ENCODE measurements at places on chromosomes 3 and 15.

GRCh38 chr15:71349736-71350526, 234.7 kb downstream of the THSD4 start:
- no peak for DNase-seq
- H3K4me3 ChIP-seq = no peak overlapping the region
- H3K27me3 ChIP-seq = no peaks in the 10 kb centered on the region
- peaks cover 14% of the 10 kb centered on the region for H3K4me1 ChIP-seq
- no peaks in the 10 kb centered on the region for H3K36me3 ChIP-seq
- H3K27ac ChIP-seq = no peak overlapping the region

DNA sequence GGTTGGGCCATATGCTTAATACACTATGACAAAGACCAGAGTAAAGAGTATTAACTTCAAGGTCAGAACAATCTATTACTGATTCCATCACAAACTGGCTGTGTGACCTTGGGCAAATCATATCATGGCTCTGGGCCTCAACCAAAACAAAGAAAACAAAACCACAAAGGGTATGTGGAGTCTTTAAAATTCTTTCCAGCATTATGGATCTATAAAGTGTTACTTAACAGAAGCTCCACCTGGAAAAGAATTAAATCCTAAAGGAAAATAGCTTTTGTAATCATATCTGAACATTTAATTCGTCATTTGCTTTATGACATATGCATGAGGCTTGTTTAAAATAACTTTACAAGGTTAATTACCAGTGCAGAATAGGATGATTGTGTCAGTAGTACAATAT, 265.5 kb downstream of the SATB1 start:
- no peak for DNase-seq
- H3K4me1 ChIP-seq = no peaks in the 10 kb centered on the region
- no peak overlapping the region for H3K27ac ChIP-seq
- H3K36me3 ChIP-seq = no peaks in the 10 kb centered on the region

DNA sequence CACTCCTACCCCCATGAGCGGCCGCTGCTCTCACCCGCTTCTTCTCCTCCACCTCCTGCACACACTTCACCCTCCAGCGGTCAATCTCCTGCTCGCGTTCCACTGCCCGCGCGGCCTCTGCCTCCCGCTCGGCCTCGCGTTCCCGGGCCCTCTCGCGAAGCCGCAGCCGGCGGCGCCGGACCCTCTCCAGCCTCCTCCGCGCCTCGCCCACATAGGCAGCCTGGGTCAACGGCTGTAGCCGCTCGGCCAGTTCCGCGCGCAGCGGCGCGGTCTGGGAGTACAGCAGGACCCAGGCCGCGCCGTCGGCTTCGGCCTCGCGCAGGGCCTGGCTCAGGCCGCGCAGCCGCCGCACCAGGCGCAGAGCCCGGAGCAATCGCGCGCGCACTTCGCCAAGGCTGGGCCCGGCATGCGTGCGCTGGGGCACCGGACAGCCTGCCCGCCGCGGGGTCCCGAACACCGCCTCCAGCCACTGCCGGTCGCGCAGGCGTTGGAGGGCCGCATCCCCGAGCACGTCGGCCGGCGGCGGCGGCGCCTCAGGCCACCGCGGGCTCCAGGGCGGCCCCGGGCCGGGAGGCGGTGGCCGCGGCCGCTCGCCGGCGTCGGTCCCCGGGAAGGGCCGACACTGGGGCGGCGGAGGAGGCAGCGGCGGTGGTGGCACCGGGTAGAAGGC, 595 bp downstream of the PDCD7 start:
- peaks cover 16% of the 10 kb centered on the region for H3K4me1 ChIP-seq
- H3K27me3 ChIP-seq = no peaks in the 10 kb centered on the region
- no peak for DNase-seq
- H3K27ac ChIP-seq = peak overlapping the region; percentile 87
- peak overlapping the region; percentile 91 for H3K4me3 ChIP-seq
- peaks cover 32% of the 10 kb centered on the region for H3K36me3 ChIP-seq

DNA sequence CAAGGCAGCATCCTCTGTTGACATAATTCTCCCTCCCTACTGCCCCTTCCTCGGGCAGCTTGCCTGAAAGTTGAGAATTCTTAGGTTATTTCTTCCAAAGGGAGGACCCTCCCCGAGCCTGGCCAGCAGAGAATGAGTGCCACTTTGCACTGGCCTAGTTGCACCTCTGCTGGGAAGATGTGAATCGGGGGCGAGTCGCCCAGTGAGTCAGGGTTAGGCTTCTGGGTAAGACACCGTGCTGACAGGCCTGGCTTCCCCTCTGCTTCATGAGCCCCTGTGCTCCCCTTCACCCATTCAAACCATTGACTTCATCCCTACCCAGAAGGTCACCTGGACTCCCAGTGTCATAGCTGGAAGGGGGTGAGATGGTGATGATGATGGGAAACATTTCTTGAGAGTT, 82.3 kb downstream of the AAGAB start:
- peaks cover 81% of the 10 kb centered on the region for H3K4me1 ChIP-seq
- H3K4me3 ChIP-seq = no peak overlapping the region
- H3K27ac ChIP-seq = no peak overlapping the region

DNA sequence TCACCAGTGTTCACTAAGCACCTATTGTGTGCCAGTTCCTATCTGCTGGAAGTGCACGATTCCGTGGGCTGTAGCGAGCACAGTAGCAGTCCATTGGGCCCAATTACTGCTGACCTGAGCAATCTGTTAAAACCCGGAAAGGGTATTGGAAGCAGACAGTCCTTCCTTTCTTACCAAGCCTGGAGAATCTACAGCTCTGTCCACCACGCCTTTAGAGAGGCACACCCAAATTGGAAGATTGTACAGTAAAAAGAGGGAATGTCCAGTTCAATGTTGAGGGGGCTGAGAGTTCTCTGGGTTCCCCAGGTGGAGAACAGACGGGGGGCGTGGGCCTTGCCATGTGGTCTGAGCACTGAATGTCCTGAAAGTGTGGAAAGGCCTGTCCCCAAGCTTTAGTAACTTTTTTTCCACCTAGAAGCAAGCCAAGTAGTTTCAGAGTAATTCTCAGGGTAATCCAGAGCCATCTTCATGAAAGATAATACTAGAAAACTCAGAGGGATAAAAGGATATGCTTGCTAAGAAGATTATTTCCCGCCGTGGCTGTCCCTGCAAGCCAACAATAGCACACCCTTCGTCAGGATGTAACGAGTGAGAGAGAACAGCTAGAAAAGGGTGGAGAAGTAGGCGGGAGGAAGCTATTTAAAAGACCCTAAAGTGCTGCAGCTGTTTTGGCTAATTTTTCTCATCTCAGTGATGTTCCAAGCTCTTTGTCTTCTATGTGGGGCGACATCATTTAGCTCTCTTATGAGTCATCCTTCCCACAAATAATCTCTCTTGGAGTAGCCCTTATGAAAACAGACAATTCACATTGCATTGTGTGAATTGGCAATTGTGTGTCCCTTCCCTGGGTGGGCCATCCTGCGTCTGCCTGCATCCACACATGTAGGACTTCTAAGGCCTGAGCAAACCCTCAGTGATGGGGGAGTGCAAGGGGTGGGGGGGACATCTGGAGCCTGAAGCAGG, 181.0 kb downstream of the ATG7 start:
- H3K27me3 ChIP-seq = no peaks in the 10 kb centered on the region
- H3K4me1 ChIP-seq = no peaks in the 10 kb centered on the region
- no peak overlapping the region for H3K4me3 ChIP-seq
- peak overlapping the region; percentile 41 for H3K27ac ChIP-seq

DNA sequence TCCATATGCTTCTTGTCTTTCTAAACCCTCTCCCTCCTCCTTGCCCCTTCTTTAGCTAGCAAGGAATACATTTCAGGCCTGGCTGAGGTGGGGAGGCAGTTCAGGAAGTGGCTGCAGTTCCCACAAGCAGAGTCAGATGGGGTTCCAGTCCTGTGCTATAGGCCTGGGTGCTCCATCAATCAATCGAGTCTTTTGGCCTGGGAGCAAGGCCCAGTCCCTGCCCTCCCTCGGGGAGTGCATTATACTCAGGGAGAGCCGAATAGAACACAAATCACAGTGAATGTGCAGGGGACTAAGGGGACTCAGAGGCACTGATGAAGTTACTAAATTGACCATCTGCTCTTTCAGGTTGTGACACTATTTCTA, 58.0 kb upstream of the HERC1 start:
- no peaks in the 10 kb centered on the region for H3K4me1 ChIP-seq
- no peaks in the 10 kb centered on the region for H3K27me3 ChIP-seq
- H3K36me3 ChIP-seq = no peaks in the 10 kb centered on the region
- H3K4me3 ChIP-seq = no peak overlapping the region
- DNase-seq = no peak

GRCh38 chr3:60294181-60294580, 957.1 kb downstream of the FHIT start:
- H3K27ac ChIP-seq = no peak overlapping the region
- DNase-seq = no peak
- H3K4me1 ChIP-seq = no peaks in the 10 kb centered on the region
- no peaks in the 10 kb centered on the region for H3K36me3 ChIP-seq
- no peaks in the 10 kb centered on the region for H3K27me3 ChIP-seq

DNA sequence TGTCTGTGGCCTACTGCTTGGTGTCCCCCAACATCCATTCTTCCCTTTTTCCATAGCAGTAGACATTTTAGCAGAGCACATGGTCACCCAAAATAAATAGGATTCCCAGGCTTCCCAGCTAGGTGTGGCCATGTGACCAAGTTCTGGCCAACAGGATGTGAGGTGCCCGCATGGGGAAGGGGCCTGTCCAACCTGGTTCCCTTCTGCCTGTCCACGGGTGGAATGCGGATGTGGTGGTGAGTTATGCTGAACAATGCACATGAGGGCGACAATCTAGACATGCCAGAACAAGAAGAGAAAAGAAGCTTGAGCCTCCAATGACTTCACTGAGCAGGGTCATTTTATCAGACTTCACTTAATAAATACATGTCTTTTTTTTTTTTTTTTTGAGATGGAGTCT, 77.6 kb upstream of the DLG1 start:
- no peaks in the 10 kb centered on the region for H3K27me3 ChIP-seq
- no peak overlapping the region for H3K4me3 ChIP-seq
- peaks cover 13% of the 10 kb centered on the region for H3K4me1 ChIP-seq
- no peak for DNase-seq
- no peaks in the 10 kb centered on the region for H3K36me3 ChIP-seq
- H3K27ac ChIP-seq = no peak overlapping the region

DNA sequence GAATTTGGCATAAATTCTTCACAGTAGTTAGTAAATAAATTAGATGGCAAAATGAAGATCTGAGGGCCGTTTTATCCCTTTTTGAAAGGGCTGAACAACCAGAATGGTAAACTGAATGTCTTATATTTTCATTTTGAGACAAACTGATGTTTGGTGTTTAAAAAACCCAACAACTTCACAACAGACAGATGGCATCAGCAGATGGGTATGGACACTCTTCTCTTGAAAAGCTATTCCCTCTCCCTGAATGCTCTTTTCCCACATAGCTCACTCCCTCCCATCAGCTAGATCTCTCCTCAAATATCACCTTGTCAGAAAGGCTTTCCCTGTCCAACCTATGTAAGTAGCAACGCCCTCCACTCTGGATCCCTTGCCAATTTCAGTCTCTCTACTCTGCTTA, 33.3 kb downstream of the EMC4 start:
- H3K36me3 ChIP-seq = peaks cover 16% of the 10 kb centered on the region
- H3K4me1 ChIP-seq = no peaks in the 10 kb centered on the region
- H3K27ac ChIP-seq = no peak overlapping the region
- H3K27me3 ChIP-seq = no peaks in the 10 kb centered on the region
- no peak overlapping the region for H3K4me3 ChIP-seq

GRCh38 chr3:105836533-105836932, 32.3 kb downstream of the CBLB start:
- H3K27ac ChIP-seq = no peak overlapping the region
- no peak for DNase-seq
- peaks cover 31% of the 10 kb centered on the region for H3K4me1 ChIP-seq
- H3K4me3 ChIP-seq = no peak overlapping the region
- no peaks in the 10 kb centered on the region for H3K36me3 ChIP-seq
- H3K27me3 ChIP-seq = no peaks in the 10 kb centered on the region

- no peak for DNase-seq
- no peaks in the 10 kb centered on the region for H3K27me3 ChIP-seq
- H3K4me1 ChIP-seq = peaks cover 7% of the 10 kb centered on the region
- H3K27ac ChIP-seq = no peak overlapping the region
- no peaks in the 10 kb centered on the region for H3K36me3 ChIP-seq
- H3K4me3 ChIP-seq = no peak overlapping the region
Observed at GRCh38 chr3:152738656-152739055, 96.3 kb upstream of the P2RY1 start.

- H3K4me3 ChIP-seq = peak within 1 kb of the TSS; percentile 74
- peak within 1 kb of the TSS; percentile 73 for H3K27ac ChIP-seq
- peaks cover 13% of the 10 kb centered on the region for H3K4me1 ChIP-seq
- H3K36me3 ChIP-seq = no peaks in the 10 kb centered on the region
Observed at GRCh38 chr15:39919748-39920509, at the start of gene GPR176. GPR176 (minus strand) TSS chr15:39920266; CDS start chr15:39920026, 240 bp downstream.

- peak overlapping the region; percentile 92 for H3K27ac ChIP-seq
- no peaks in the 10 kb centered on the region for H3K27me3 ChIP-seq
- H3K4me3 ChIP-seq = no peak overlapping the region
- peaks cover 12% of the 10 kb centered on the region for H3K36me3 ChIP-seq
- DNase-seq = no peak
Observed at GRCh38 chr3:53163444-53164387, 2.7 kb downstream of the PRKCD start.

DNA sequence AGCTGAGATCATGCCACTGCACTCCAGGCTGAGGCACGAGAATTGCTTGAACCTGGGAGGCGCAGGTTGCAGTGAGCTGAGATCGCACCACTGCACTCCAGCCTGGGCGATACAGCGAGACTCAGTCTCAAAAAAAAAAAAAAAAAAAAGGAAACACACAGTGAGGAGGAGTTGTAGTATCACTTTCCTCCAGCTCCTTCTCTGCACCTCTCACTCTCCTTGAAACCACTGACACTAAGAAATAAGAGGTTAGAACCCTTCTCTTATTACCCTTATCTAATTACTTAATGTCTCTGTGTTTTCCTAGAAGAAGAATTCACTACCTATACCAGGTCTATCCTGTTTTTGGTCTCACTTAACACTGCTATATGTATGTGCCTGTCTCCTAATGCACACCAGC, 31.7 kb downstream of the RAB27A start:
- H3K36me3 ChIP-seq = no peaks in the 10 kb centered on the region
- no peak overlapping the region for H3K4me3 ChIP-seq
- H3K27ac ChIP-seq = no peak overlapping the region
- DNase-seq = no peak
- no peaks in the 10 kb centered on the region for H3K27me3 ChIP-seq

DNA sequence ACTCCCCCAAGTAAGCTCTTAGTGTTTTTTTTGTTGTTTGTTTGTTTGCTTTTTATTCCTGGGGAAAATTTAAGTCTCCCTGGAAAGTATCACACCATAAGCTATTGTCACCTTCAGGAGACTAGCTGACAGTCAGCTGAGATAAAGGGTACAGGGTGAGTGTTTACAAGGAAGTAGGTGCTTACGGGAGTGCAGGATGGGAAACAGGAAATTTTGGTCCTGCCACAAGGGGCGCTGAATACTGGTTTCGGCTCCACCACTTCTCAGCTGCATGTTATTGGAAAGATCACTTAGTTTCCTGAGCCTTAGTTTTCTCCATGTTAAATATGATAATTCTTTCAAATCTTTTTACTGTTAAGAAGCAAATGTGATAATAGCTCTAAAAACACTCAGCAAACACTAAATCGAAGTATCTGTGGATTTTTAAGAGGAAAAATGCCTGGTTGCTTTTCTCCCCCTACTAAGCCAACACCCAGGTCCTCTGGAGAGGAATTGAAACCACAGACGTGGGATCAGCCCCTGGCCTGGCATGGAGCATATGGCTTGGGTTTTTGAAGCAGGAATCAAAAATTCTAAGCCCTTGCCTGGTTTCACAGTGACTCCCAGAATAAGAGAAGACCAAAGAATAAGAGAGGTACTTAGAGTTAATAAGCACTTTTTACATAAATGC, 90.7 kb downstream of the SCN11A start:
- no peak for DNase-seq
- H3K27me3 ChIP-seq = no peaks in the 10 kb centered on the region
- H3K4me1 ChIP-seq = no peaks in the 10 kb centered on the region
- no peak overlapping the region for H3K4me3 ChIP-seq
- no peak overlapping the region for H3K27ac ChIP-seq

Data from esophagus squamous epithelium (tissue), 5 donors.